ENCODE measurements at places on chromosomes 2 and 18.

DNA sequence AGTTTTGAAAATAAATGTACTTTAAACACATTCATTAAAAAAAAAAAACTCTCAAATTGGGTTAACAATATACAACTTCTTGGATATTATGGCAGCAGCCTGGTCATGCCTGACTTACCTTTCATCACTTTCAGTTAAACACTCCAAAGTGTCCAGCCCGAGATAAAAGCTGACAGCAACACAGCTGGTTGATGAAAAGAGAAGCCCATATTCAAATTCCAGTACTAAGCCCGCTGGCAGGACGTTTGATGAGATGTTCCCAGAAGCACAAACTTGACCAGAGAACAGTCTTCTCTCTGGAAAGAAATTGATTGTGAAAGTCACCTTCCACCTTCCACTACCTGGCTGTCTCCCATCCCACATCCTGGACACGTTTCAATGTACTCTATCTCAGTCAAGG lies 586.3 kb downstream of the TDRD15 start:
- no peak for DNase-seq

DNA sequence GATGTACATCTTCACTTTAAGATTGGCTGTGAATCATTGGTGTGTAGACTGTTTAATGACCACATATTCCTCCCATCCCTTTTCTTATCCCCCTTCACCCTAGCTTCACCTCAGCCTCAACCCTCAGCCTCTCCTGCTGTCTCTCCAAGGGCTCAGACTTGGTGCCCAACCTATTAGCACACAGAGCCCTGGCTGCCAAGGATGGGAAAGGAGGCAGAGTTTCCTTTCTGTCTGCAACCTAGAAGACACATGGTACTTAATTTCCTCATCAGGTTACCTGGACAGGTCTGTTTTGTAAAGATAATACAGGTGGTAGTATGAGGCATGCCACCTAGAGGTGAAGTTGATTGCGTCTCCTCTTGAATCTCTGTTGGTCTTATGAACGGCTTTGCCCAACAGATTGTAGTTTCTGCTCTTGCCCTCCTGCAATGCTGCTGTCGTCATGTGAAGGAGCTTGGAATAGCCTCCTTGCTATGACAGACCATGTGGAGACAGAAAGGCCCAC lies 44.5 kb upstream of the RMND5A start:
- no peak for DNase-seq

DNA sequence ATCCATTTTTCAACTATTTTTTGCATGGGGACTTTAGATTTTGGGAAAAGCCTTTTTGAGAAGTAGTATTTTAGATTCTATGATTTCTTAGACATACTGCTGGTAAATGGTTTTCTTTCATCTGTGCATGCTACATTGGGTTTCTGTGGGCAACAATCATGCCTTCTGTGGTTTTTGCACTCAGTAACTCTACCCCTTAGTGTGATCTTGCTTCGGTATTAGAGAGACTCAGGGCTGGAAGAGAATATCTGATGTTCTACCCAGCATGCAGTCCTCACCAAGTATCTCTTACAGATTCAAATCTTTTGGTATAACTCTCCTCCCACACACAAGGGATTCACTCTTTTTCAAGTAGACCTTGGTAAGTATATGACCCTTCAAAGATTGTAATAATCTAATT lies 183.0 kb downstream of the PMAIP1 start:
- no peak for DNase-seq

GRCh38 chr2:242056785-242057184 lies 187.3 kb downstream of the RTP5 start:
- no peak for DNase-seq

DNA sequence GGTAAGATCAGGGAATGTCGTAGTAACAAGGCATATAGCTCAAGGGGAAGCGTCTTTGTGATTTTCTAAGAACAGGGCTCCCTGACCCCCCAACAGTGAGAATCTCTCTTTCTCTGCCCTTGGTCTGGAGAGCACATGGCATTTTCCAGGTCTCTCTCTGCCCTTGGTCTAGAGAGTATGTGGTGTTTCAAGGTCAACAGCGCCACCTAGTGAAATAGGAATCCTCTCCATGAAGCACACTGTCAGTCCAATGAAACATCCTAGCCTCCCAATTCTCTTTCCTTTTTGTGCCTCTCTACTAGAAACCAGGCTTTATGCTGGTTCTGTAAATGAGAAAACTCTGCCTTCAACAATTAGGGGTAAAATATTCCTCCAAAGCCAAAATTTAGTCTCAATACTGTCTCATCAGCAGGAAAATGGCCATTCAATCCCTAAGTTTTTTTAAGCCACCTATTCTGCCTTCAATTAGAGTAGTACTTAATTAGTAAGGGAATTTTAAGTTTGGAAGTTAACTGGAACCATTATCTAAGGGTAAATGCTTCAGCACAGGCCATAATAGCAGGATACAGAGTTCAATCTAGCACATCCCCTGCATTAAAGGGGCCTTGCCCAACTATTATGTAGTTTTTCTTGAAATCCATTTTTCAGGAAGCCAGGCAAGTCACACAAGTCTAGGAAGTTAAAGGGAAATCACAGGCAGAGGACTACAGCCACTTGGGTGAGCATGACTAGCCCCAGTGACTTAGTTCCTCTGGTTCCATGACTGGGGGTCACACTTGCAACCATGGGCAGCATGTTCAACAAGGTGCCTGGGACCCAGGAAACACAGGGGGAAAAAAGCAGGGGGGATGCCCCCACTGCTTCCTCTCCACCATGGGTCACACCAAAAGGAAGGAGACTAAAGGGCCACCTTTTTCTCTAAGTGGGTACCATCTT lies 12.4 kb downstream of the DYM start:
- no peak for DNase-seq

- DNase-seq: no peak
Measured at GRCh38 chr2:55019526-55020258, 30.6 kb downstream of the RTN4 start.

DNA sequence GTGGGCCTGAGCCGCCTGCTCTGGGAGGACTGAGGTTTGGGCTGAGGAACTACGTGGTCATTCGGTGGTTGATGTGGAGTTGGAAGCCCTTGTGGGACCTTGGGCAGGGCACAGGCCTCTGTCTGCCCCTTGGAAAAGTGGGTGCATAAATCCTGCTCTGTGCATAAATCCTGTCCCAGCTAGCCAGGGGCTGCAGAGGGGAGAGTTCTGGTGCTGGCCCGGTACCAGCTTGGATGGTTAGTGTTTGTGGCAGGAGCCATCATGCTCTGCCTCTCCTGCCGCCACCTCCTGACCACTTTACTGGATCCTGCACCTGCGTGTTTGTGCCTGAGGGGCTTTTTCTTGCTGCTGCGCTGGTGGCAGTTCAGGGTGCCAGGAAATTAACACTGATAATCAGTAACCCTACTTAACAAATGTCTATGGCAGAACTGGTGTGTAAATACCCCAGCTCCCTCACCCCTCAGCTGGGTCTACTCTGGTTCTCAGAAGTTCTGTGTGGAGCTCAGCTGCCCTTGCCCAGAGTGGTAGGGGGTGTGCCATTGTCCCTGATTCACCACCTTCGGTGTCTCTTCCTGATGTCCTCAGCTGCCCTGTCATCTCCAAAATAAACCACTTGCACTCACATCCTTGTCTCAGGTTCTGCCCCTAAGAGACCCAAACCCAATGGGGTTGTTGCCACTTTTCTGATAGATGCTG lies 156.8 kb downstream of the GLI2 start:
- no peak for DNase-seq

DNA sequence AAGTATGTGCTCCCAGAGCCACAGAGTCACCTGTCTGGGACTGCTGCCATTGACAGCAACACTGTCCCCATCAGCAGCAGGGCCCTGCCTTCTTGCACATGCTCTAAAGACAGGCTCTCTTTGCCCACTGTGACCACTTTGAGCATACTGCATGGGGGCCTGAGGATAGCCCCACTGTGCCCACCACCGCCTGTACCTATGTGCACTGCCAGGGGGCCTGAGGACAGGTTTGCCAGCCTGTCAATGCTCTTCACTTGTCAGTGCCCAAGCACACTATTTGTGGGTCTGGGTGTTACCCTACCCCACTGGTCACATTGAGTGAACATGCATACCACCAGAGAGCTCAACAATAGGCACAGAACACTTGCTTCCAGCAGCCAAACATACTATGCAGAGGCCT lies 1137.0 kb upstream of the FANCL start:
- no peak for DNase-seq

GRCh38 chr18:36350839-36351469 lies 53.4 kb downstream of the FHOD3 start:
- no peak for DNase-seq

DNA sequence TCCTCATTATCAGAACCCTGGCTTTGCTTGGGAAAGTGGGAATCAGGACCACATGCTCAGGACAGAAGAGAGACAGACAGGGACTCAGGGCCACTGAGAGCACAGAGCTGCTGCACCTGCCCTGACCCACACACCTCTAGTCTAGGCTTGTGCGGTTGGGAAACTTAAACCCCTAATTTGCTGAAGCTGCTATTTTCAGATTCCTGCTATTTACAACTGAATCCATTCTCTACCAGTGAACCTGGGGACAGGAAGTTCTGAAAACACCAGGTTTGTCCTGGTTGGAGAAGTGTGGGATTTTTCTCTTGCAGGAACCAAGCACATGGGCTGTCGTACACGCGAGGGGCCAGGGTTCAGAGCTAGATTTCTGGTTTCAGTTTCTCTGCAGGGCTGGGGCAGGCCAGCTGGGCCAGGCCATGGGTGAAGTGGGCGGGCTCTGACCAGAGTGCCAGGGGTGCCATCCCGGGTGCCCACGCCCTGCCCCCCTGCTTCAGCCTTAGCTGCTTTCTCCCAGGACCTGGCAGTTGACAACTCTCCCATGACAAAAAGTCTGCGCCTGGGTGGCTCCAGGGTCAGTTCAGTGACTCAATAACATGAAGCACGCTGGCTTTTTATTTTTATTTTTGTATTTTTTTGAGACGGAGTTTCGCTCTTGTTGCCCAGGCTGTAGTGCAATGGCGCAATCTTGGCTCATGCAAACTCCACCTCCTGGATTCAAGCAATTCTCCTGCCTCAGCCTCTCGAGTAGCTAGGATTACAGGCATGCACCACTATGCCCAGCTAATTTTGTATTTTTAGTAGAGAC lies 51.3 kb upstream of the SLC1A4 start:
- no peak for DNase-seq

GRCh38 chr18:76306685-76307292 lies 188.3 kb downstream of the ZNF516 start:
- no peak for DNase-seq

- no peak for DNase-seq
Measured at GRCh38 chr18:3111523-3112240, 98.7 kb upstream of the LPIN2 start.

GRCh38 chr2:4765787-4766530 lies 926.2 kb upstream of the SOX11 start:
- DNase-seq: no peak

DNA sequence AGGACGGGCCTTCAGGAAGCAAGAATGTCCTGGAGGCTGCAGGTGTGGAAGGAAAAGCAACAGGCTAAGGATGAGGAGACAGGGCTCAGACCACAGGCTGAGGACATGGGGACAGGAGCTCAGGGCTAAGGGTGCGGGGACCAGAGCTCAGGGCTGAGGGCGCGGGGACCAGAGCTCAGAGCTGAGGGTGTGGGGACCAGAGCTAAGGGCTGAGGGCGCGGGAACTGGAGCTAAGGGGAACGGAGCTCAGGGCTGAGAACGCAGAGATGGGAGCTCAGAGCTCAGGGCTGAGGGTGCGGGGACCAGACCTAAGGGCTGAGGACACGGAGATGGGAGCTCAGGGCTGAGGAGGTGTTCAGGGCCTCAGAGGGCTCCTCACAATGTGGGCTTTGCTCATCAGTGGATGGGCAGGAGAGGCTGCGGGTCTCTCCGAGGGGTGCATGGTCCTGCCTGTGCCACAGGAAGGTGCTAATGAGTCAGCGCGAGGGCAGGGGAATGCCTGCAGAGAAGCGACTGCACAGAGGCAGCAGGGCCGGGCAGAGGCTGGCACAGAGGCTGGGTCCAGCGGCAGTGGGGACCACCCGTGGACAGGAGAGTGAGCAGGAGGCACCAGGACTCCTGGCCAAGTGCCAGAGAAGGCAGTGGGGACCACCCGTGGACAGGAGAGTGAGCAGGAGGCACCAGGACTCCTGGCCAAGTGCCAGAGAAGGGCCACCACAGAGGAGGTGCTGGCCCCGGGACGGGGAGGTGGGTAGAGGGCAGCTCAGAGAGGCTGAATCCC lies 271.7 kb downstream of the TWIST2 start:
- no peak for DNase-seq
